ENCODE measurements at places on chromosomes 13 and 19. TPM values are rescaled to one million over a fixed set of nuclear protein-coding genes. Genes with fewer than 3 reads are reported as not detected.

The UBL5 gene
- total RNA-seq, result 294 TPM

The ACTL9 gene
- total RNA-seq, result not detected

The PSG3 gene
- total RNA-seq, result not detected

The IL17D gene
- total RNA-seq, result 12.3 TPM

The MEX3D gene
- 59.6 TPM for total RNA-seq

The ZNF345 gene
- total RNA-seq, result 3.3 TPM

The SMARCA4 gene
- total RNA-seq, result 107 TPM

The ZNF69 gene
- 11.9 TPM for total RNA-seq

The ZC3H4 gene
- total RNA-seq, result 46.2 TPM

The ZNF507 gene
- 16.7 TPM for total RNA-seq

The SPTBN4 gene
- 2.3 TPM for total RNA-seq

The CYP2A7 gene
- total RNA-seq, result not detected

The ACP4 gene
- not detected for total RNA-seq

The ZNF714 gene
- 5.0 TPM for total RNA-seq

The NOTCH3 gene
- 78.6 TPM for total RNA-seq
